ENCODE measurements at places on chromosomes 11 and 22. TPM values are rescaled to one million over a fixed set of nuclear protein-coding genes. Genes with fewer than 3 reads are reported as not detected.

GRCh38 chr22:27473533-27473932 is 328.0 kb downstream of the MN1 start:
- DNase-seq, result no peak

DNA sequence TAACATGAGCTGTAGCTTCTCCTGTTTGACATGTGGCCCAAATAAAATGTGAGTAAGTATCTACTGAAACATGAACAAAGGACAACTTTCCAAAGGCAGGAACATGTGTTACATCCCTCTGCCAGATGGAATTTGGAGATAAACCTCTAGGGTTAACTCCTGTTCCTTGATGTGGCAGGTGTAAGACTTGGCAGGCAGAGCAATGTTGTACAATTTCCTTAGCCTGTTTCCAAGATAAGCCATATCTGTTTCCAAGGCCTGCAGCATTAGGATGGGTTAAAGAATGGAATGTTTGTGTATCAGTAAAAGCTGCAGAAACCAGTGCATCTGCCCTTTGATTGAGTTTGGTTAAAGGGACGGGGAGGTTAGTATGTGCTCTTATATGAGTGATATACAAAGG is 8.8 kb upstream of the DNAJB13 start:
- DNase-seq, result no peak

Gene FXYD6
- total RNA-seq, result 114 TPM

DNA sequence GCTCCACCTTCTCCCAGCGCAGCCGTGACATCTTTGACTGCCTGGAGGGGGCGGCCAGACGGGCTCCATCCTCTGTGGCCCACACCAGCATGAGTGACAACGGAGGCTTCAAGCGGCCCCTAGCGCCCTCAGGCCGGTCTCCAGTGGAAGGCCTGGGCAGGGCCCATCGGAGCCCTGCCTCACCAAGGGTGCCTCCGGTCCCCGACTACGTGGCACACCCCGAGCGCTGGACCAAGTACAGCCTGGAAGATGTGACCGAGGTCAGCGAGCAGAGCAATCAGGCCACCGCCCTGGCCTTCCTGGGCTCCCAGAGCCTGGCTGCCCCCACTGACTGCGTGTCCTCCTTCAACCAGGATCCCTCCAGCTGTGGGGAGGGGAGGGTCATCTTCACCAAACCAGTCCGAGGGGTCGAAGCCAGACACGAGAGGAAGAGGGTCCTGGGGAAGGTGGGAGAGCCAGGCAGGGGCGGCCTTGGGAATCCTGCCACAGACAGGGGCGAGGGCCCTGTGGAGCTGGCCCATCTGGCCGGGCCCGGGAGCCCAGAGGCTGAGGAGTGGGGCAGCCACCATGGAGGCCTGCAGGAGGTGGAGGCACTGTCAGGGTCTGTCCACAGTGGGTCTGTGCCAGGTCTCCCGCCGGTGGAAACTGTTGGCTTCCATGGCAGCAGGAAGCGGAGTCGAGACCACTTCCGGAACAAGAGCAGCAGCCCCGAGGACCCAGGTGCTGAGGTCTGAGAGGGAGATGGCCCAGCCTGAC is 2.5 kb downstream of the TSSC4 start:
- DNase-seq, result no peak

DNA sequence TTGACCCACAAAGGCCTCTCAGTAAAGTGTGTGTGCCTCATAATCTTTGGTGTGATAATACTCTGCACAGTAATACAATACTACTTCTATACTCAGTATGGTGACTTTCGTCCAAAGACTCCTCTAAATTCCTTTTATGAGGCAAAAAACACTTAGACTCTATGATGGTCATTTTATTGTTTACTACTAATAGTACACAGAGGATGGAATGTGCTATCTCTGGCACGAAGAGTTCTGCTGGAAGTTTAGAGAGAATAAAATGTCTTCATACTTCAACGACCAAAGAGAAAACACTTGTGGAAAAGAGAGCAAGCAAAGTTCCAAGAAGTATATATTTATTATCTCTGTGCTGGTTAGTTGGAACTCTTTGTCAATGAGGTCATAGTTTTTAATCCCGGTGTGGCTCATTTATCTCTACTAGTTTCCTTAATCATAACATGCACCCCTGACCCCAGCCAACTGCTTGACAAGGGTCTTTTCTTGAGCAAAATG is 7.5 kb upstream of the CSTF3 start:
- no peak for DNase-seq

Gene CYTH4
- not detected for total RNA-seq

DNA sequence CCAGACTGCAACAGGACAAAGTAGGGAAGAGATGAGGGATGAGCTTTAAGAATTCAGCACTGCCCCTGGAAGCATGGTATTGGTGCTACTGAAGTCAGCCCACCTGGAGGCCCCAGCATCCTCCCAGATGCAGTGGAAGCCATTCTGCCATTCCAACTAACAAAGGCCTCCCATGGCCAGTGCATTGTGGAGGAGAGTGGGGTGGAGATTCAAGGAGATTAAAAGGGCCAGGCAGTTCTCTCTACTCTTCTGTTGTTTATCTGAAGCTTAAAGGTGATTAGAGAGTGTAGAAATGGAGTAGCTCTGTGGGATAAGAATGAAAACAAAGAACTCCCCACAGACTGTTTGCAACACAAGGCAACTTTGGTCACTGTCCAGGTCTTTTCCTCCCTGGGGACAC is 24.1 kb upstream of the TSKU start:
- DNase-seq, result no peak

- DNase-seq, result no peak
Observed at GRCh38 chr22:28674121-28674563, 5.5 kb downstream of the TTC28 start.

Gene MFRP
- not detected for total RNA-seq

Gene SAA4
- total RNA-seq, result not detected

Gene RAPSN
- total RNA-seq, result 0.27 TPM

DNA sequence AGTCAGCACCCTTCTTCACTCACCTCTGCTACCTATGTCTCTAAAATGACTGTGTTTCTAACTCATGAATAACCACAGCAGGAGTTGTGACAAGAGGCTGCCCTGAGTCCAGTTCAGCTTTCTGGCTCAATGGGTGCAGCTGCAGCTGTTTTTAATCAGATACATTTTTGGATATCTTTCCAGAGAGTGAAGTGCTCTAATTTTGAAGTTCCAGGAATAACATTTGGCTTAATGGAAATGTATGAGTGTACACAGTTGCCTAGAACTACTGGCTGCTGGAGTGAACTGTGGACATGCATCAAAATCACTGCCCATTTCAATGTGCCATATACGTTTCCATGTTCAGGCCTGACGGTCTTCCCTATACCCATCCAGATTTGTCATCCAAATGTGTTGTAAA is 769.5 kb upstream of the ANO3 start:
- DNase-seq, result no peak

Gene LRRC10B
- total RNA-seq, result 0.16 TPM

Gene MMP12
- total RNA-seq, result not detected

DNA sequence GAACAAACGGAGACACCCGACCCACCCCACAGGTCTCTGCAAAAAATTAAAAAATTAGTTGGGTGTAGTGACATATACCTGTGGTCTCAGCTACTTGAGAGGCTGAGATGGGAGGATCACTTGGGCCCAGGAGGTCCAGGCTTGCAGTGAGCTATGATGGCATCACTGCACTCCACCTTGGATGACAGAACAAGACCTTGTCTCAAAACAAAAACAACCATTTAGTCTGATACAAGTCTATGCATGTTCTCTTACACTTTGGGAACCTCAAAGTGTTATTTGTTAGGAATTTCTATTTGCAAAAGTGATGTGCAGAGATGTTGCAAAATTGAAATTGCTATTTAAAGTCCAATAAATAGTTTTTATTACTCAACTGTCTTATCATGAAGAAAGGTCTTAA is 14.3 kb downstream of the ATG13 start:
- no peak for DNase-seq

Gene LAYN
- 12.5 TPM for total RNA-seq

Gene MMP1
- total RNA-seq, result not detected

DNA sequence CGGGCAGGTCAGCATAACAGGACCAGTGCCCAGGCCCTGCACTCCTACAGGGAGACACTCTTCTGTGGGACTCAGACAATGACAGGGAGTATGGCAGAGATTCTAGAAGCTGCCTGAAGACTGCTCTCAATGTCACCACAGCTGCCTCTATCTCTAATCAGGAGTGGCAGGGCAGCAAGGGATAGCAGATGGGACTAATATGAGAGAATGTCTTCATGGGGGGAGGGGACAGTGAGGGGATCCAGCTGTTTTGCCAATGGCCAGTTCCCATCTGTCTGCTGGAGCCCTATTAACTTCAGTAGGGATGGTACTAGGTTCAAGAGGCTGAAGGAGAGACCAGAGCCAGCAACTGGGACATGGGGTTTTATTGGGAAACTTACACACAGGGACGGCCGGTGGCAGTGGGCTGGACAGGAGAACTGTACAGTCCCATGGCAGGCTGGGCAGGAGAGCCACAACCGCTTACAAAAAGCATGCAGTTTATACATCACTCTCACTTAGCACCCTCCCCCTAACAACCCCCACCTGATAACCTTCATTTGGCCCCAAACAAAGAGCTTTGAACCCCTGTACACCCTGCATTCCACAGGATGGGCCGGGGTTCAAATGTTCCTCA is 2.5 kb upstream of the CD82 start:
- DNase-seq, result no peak

DNA sequence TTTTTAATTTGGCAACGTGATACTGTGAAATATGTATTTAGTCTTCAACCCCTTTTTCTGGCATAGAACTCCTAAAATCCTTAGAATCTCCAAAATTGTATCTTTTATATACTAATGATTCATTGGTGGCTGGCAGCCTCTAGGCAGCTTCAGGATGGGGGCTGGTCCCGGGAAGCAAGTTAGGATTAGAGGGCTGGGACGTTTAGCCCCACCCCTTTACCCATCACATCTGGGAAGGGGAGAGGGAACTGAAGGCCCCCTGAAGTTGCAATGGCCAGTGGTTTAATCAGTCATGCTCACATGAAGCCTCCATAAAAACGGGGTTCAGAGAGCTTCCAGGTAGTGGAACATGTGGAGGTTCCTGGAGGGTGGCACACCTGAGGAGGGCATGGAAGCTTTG is 7.1 kb downstream of the IL17RA start:
- no peak for DNase-seq

Gene C11orf86
- not detected for total RNA-seq

GRCh38 chr11:114399490-114400215 is 658 bp downstream of the C11orf71 start:
- peak; percentile 38 for DNase-seq

DNA sequence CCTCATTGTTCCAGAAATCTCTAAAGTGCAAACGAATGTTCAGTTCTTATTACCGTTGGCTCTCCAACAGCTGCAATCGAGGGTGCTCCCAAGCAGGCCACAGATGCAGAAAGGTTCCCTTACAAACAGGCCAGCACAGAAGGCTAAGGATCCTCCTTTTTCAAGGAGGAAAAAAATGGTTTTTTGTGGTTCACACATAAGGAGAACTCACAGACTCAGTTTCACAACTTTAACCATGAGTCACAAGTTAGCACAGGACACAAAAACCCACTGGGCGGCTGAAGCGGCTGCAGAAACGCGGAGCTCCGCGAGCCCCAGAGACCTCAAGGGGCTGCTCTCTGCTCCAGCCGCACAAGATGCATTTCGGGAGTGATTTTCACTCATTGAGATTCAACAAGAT is 98.2 kb upstream of the PRR5 start:
- no peak for DNase-seq

DNA sequence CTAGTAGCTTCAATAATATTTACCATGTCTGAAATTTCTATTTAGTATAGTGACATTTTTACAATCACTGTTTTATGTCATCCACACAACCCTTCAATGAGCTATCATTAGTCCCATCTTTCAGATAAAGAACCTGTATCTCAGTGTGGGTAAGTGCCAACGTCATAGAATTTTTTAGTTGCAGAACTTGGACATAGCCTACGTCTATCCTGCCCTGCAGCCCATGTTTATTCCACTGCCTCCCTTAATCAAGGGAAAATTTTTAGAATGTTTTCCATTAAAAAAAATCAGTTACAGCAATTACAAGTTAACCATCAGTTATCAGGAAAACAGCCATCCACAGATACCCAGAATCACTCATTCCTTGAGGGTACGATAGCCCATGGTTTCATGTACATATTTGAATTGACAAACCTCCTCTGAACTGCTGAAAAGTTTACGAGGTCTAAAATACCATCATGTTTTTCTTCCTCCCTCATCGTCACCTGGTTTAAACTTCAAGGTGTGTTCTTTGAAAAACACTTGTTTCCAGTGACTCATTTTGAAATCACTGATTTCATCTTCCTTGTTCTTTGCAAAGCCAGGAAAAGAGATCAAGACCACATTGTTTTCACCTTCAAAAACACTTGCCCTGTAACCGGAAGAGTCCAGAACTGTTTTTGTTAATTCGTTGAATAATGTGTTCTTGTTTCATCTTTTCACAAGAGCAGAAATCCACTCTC is 100.9 kb downstream of the FAM76B start:
- no peak for DNase-seq

Gene OR51B2
- total RNA-seq, result 0.41 TPM

- DNase-seq, result no peak
Observed at GRCh38 chr11:78112582-78113275, 26.7 kb downstream of the ALG8 start.

Gene GGTLC3
- total RNA-seq, result not detected

Gene BTBD18
- not detected for total RNA-seq

DNA sequence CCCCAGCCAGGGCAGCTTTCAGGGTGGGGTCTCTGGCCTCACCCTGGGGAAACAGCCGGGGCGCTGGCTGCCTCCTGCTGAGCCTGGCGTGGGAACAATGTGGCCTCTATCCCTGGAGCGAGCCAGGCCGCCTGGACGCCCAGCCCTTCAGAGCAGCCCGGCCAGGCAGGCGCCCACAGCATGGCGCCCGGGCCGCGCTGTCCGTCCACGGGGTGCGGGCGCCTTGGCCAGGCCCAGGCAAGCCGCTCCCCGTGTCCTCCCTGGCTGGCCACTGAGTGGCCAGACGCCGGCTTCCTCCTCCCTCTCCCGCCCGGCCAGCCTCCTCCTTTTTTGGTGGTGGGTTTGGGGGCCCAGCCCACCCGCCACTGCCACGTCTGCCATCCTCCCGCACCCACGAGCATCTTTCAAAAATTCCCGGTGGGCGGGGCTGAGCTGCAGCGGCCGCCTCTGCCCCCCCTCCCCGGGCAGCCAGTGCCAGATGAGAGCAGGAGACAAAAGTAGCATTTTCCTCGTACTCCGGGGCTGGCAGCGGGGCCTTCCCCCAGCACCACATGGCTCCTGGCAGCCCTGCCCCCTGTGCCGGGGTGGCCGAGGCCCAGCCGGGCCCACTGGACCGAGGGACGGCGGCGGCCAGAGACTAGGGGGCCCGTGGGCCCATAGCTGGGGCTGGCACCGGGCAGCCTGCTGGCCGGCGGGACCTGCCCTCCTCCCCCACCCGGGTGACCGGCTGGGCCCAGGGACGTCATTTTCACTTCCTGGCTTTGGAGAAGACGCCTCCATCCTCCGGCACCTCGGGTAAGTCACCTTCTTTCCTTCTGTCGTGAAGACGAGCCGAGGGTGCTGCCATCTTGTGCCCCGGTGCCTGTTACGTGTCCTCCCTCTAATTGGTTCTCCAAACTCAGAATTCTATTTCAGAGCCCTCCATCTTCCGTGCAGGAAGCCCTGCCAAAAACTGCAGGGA is 70.2 kb upstream of the PPARA start:
- no peak for DNase-seq

All from mesothelial cell of epicardium (in vitro differentiated cells).